ENCODE measurements at places on chromosomes 3 and 15. TPM values are rescaled to one million over a fixed set of nuclear protein-coding genes. Genes with fewer than 3 reads are reported as not detected.

The SLC9C1 gene
- total RNA-seq: not detected

The TP63 gene
- total RNA-seq: under 0.01 TPM

The ITGB5 gene
- 167 TPM for total RNA-seq

The CCDC191 gene
- total RNA-seq: 4.2 TPM

The MUC13 gene
- total RNA-seq: not detected

The CCNB2 gene
- 5.1 TPM for total RNA-seq

The MINAR1 gene
- 0.83 TPM for total RNA-seq
